Mesothelial cell of epicardium (in vitro differentiated cells): ENCODE measurements at places on chromosomes 2 and 18.

- H3K27me3 ChIP-seq = no peaks in the 10 kb centered on the region
- peaks cover 13% of the 10 kb centered on the region for H3K4me1 ChIP-seq
- peaks cover 23% of the 10 kb centered on the region for H3K36me3 ChIP-seq
- DNase-seq = no peak
These were observed 60.6 kb downstream of the PTPN4 start for GRCh38 chr2:119820275-119820674.

DNA sequence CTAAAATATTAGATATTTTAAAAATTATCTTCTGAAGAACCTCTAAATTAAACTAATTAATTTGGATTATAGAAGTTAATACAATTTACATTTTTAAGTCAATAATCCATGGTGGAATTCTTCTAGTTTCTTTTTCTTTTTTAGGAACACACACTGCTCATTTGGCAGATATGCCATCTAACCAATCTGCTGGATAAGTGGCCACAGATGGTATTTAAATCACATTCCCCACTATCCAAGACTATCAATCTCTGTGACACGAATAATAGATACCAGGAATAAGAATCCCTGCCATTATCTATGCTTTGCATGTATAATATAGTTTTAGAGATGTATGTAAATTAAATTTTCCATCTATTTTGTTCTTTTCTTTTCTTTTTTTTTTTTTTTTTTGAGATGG lies 58.5 kb downstream of the CABYR start:
- H3K27me3 ChIP-seq = no peaks in the 10 kb centered on the region
- no peak for DNase-seq
- peaks cover 16% of the 10 kb centered on the region for H3K4me1 ChIP-seq
- H3K4me3 ChIP-seq = no peak overlapping the region
- peaks cover 13% of the 10 kb centered on the region for H3K36me3 ChIP-seq
- no peak overlapping the region for H3K27ac ChIP-seq

- H3K27me3 ChIP-seq = peaks cover 26% of the 10 kb centered on the region
- no peak overlapping the region for H3K4me3 ChIP-seq
- no peaks in the 10 kb centered on the region for H3K4me1 ChIP-seq
These were observed 78.4 kb downstream of the NCKAP5 start for GRCh38 chr2:133489641-133490410.

DNA sequence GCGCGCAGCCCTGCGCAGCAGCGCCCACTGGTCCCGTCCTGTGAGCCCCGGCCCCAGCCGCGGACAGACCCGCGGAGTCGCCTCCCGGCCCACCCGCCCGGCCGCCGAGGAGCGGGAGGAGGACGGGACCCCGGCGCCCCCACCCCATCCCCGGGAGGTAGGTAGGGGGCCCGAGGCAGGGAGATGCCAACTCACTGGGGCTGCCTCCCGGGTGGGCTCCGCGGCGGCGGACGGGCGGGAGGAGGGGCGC lies 160 bp downstream of the SPTBN1 start:
- no peak for DNase-seq
- peak overlapping the region; percentile 72 for H3K4me3 ChIP-seq
- peaks cover 32% of the 10 kb centered on the region for H3K4me1 ChIP-seq
- no peak overlapping the region for H3K27ac ChIP-seq

- H3K4me1 ChIP-seq = peaks cover 8% of the 10 kb centered on the region
- DNase-seq = no peak
- no peak overlapping the region for H3K27ac ChIP-seq
- H3K4me3 ChIP-seq = no peak overlapping the region
These were observed 56.0 kb downstream of the TMEM247 start for GRCh38 chr2:46535360-46535759.

DNA sequence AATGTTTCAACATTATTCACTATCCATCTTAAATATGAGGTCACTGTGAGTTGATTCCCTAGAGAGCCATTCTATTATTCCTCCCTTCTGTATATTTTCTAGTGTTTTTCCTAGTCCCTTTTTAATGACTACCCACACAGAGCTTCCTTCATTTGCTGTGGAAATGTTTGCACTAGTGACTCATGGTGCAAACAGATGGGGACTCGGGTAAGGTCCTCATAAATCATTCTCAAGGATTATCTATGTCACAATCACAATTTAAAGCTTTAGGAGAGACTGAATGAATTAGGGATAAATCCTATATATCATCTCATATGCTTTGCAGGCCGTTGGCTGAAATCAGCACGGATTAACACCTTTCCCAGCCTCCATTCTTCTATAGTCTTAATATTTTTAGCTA lies 159.6 kb downstream of the DCC start:
- H3K4me1 ChIP-seq = no peaks in the 10 kb centered on the region
- no peak overlapping the region for H3K27ac ChIP-seq
- H3K36me3 ChIP-seq = no peaks in the 10 kb centered on the region
- no peak for DNase-seq

DNA sequence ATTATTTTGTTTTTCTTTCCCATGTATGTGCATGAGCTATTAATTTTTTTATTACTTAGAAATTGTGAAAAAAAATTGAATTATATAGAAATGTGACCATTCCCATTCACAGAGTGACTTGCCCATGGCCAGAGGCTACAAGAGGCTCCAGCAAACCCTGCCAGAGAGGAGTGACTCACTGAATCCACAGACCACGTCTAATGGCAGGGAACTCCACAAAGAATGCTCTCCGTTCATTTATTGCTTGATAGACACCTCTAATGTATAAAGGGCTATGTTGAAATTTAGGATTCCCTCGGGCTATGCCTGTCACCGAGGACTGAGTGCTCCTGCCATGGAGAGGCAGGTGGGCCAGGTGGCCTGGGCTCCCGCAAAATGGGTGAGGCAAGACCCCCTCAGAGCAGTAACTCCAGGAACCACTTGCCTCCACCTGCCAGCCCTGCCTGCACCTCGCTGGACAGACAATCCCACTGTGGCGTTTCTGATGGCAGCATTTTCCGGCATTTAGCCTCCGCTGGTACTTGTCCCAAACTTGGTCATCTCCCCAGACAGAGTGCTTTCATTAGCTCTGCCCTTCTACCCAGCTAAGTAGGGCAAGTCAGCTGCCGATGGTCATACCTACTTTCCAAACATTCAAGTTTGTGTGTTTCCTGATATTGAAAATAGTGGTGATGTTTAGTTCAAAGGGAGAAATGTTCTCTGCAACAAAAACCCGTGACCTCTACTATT lies 200.3 kb downstream of the PRKCE start:
- H3K36me3 ChIP-seq = peaks cover 3% of the 10 kb centered on the region
- no peaks in the 10 kb centered on the region for H3K27me3 ChIP-seq
- no peak for DNase-seq
- H3K4me3 ChIP-seq = no peak overlapping the region

- H3K27me3 ChIP-seq = no peaks in the 10 kb centered on the region
- DNase-seq = no peak
- no peak overlapping the region for H3K27ac ChIP-seq
- no peak overlapping the region for H3K4me3 ChIP-seq
These were observed 37.1 kb upstream of the COPS8 start for GRCh38 chr2:237048595-237048994.
